Esophagus mucosa (tissue), 1 donor: ENCODE measurements at places on chromosomes 3 and 15. TPM values are rescaled to one million over a fixed set of nuclear protein-coding genes. Genes with fewer than 3 reads are reported as not detected.
A peak's percentile ranks its signal among the peaks of the same experiment; 100 is the strongest.

Gene IL17RB
- total RNA-seq, result 0.20 TPM

Gene C3orf70
- total RNA-seq, result 0.64 TPM

- no peak for ATAC-seq
Observed at GRCh38 chr15:63256433-63257274, 20.8 kb upstream of the APH1B start.

- peak; percentile 87 for ATAC-seq
Observed at GRCh38 chr15:65980824-65981456, 111.6 kb downstream of the RAB11A start.

GRCh38 chr15:25051399-25052154 is 96.8 kb downstream of the SNRPN start:
- ATAC-seq, result no peak

DNA sequence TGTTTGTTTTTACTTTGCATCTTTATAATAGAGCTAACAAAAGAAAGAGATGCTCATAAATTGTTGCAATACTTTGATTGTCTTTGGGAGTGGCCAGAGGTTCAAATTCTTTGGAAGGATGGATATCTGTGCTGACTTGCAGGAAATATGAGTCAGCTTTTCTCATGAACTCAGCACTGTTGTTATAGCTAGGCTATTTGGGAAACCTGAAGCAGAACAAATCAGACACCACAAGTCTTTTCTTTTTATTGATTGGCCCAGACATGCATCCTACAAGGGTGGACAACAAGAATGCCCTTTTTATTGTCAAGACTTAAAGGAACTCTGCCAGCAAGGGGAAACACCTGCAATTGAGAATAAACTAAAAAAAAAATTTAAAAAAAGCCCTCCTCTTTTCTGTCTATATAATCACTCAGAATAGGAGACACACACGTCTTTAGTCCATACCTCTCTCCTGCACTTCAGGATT is 4.6 kb upstream of the DENND4A start:
- peak; percentile 61 for ATAC-seq

GRCh38 chr15:94306700-94307650 is 75.6 kb downstream of the MCTP2 start:
- no peak for ATAC-seq
